ENCODE measurements at places on chromosomes 3 and 15.

- DNase-seq = no peak
These were observed 67.1 kb upstream of the UBE2E2 start for GRCh38 chr3:23136054-23136453.

GRCh38 chr3:66644549-66644948, 143.7 kb upstream of the LRIG1 start:
- DNase-seq = no peak

DNA sequence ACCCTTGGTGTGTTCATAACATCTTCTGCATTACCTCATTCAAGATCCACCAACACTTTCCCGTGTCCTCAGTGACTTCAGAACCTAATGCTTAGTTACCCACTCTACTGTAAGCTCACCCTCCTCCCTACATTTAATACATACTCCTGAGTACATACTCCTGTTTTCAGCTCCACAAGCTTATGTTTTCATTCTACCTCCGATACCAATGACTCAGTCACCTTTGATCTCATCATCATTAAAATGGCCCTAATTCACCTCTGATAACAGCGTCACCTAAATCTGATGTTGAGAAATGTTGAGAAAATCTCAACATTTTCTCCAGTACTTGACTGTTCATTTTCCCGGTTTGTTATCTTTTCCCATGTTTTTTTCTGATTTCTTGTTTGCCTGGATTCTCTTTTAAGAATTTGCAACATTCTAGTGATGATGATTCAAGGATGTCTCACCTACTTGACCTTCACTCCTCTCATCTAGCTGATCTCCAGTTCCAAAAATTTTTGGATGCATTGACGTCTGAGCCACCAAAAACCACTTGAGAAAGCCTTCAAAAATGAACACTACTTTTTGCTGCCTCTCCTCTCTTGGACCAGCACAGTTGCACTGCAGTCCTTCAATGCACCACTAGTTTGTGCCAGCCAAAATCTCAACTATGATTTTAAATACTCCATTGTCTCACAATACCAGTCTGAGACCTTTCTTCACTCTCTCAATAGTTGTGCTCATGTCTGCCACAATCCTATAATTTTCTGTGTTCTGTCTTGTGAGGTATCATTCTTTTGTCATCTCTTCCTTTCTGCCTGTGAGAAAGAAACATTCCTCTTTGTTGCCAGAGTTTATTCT, 220.7 kb upstream of the SEMA6D start:
- DNase-seq = no peak

DNA sequence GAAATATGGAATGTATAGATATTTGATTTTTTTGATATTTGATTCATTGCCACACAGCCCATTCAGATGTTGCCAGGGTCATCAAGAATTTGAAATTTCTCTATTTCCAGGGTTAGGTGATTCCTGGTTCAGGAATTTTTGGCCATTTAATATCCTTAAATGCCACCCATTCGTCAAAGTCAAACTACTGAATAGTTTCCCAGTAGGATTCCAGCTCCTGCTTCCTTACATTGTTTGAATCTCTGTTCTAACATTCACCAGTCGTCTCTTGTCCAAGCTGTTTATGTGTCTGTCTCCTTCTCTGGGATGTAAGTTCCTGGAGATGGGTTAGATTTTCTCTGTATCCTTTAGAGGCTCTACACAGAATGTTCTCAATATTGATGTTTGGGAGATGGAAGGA, 124.9 kb upstream of the TLE3 start:
- DNase-seq = no peak

DNA sequence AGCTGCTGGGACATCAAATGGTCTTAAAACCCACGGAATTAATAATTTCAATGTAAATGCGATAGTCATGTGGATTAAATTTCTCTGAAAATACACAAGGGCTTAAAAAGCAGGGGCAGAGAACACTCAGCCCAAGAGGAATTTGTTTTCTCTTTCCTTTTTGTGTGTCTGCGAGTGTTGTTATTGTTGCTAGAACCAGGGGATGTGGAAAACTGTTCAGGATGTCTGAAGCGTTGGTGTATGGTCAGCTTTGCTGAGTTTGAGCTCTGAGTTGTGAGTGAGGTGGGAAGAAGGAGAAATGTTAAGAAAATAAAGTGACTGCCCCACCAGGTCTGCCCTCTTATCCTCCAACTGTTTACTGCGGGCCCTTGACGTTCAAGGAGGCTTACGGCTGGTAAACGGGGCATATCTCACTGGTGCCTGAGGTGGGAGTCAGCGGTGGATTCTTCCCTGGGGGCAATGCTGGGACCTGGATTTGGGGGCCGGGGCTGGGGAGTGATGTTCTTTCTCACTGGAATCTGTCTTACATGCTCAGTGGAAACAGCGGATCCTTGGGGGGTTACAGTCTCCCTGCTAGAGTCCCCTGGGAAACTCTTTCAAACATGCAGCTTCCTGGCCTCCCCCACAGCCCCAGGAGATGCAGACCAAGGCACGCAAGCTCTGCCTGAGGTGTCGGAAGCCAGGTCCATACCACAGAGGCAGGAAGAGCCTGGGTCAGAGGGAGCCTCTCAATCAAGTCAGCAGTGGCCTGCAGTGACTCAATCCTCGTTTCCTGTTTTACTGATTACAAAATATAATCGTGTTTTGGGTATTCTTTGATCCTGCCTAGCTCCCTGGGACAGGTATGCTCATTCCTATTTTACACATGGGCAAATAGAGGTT, 41.8 kb downstream of the ITGA11 start:
- no peak for DNase-seq

GRCh38 chr15:89769366-89769765, 6.8 kb upstream of the MESP2 start:
- DNase-seq = no peak

GRCh38 chr15:47460795-47461573, 256.3 kb upstream of the SEMA6D start:
- DNase-seq = no peak

DNA sequence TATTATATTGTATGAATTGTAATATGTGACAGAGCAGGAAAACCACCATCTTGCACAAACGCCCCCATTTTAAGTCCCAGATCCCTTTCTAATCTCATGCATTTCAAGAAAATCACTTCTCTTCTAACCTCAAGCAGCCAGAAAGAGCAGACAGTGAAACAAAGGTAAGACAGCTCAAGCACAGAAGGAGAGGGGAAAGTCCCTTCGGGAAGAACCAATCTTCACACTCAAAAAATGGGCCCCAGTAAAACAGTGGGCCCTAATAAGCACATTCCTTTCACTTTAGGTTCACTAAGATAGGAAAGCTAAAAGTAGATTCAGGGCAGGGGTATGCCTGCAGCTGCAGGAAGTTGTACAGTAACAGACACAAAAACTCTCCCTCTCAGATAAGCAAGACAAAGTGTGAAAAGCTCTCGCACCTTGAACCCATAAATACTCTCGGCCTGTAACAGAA, 1268.7 kb downstream of the SI start:
- no peak for DNase-seq

- DNase-seq = no peak
These were observed 366.3 kb downstream of the FEZF2 start for GRCh38 chr3:62007036-62007435.

DNA sequence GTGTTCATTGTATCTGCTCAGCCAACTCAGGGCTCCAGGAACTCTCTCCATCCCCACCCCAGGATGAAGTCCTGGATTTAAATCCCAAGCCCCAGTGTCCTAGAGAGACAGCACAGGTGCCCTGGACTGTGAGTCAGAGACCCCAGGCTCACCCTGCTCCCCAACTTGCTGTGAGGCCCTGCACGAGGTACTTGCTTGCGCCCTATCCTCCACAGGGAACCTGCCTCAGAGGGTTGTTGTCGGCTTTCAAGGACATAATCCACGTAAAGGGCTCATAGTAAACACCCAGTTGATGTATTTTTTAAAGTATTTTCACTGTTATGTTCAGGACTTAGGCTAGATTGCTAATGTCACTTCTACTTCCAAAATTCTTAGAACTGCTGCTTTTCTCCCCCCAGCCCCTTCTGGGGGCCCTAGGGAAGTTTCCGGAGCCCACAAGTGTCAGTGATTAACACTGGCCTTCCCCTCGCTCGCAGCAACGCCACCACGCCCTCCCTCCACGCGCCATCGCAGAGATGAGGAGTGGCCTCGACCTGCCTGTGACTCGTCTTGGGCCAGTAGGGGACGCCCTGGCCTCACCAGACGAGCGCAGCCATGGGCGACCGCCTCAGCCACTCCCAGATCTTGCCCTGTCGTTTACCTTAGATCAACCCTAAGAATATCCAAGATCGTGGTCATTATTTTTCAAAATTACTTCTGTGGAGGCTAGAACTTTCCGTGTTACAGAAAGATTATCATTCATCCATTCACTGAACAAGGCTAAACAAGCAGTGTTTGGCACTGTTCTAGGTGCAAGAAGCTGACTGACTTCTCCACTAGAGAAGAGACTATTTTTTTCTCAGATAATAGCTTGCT, 6.0 kb upstream of the SRP14 start:
- no peak for DNase-seq

GRCh38 chr3:32469151-32469874, 33.3 kb downstream of the CMTM6 start:
- DNase-seq = no peak

DNA sequence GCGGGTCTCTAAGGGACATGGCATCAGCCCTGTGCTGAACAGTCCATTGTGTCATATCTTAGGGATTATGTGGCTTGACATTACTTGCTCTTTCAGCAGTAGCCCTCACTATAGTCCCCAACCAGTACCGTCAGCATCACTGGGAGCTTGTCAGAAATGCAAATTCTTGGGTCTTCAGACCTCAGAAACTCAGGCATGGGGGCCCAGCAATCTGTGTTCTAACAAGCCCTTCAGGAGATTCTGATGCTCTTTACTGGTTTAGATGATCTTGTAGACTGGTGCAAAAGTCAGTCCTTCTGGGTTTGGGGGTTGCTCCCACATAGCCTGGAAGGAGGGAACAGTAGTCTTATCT, 39.0 kb upstream of the TRAK1 start:
- no peak for DNase-seq

DNA sequence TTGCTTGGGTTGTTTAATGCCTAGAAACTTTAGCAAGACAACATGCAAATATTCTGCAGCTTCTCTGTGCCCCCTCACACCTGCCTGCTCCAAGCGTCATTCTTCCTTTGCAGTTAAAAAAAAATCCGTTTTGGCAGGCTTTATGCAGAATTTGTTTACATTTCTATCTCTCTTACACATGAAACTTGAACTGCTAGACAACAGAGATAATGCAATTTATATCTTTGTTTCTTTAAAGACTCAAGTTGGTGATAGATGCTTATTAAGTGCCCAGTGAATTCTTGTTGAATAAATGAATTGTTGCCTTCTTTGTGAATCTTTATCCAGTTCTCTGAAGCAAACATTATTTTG, 53.2 kb downstream of the CHST2 start:
- DNase-seq = no peak

GRCh38 chr15:44471885-44472455, 44.5 kb downstream of the CTDSPL2 start:
- no peak for DNase-seq

DNA sequence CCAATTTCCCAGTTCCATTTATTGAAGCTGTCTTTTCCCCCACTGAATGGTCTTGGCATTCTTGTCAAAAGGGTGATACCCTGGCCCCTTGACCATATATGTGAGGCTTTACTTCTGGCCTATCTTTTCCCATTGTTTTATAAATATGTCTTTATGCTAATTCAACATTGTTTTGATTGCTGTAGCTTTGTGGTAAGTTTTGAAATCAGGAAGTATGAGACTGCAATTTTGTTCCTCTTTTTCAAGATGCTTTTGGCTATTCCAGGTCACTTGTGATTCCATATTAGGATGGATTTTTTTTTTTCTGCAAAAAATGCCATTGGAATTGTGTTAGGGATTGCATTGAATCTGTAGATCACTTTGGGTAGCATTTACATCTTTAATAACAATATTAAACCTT, 141.2 kb upstream of the MANF start:
- DNase-seq = no peak

- no peak for DNase-seq
These were observed 61.8 kb downstream of the ZBBX start for GRCh38 chr3:167318306-167318705.

DNA sequence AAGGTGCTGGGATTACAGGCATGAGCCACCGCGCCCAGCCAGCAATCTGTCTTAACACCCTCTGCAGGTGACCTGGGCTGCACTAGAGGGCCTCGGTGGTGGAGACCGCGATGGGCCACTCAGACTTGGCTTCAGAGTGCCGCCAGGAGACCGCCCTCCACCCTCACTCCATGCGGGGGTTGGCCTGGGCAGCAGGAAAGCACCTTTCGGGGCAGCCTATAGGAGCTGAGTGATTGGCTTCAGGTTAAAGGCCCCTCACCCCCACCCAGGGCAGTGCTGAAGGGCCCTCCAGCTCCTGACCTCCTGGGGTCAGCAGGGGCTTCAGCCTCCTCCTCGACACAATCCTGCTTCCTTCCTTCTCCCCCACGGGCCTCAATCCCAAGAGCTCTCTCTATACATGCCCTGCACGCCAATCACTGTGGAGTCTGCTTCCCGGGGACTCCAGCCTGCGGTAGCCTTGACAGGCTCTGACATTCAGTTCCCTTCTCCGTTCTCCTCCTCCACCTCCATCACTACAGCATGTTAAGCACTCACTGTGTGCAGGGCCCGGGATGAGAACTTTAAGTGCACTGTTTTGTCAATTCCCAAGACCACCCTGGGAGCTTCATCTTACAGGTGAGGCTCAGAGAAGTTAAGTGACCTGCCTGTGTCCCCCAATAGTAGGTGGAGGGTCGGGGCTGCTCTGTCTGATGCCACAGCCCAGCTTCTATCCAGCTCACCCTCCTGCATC, 225.3 kb downstream of the XXYLT1 start:
- no peak for DNase-seq

DNA sequence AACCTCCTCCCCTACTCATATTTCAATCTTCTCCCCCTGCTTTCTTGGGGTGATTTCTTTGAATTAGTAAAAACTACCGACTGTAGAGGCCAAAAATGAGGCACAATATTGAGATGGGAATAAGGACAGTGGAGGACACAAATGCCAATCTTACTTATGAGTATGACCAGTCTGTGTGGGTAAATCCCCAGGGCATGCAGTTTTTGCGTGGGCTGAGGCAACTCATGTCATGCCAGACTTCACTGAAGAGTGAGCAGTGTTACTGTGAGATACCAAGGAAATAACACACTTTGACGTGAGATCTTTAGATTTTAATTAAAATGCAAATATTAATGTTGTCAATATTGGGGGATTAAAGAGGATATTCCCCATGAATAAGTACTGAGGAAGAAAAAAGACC, 254.3 kb upstream of the ICE2 start:
- DNase-seq = no peak

DNA sequence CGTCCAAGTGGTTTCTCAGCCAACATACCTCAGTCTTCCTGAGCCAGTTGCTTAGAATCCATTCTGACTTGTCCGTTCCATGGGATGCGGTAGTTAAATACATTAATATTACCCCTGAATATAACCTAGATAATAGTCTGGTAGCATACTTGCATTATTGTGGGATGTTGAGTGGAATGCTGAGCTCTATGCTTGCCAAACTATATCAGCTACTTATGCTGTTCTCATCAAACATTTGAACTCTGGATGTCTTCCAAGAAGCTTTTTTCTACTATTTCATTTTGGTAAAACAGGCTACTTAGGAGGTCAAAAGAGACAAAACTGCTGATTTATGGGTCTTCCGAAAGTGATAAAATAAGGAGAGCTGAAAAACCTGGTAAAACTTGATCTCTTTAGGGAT, 429.5 kb downstream of the NAALADL2 start:
- no peak for DNase-seq

All from cortex of kidney (tissue), 1 donor.